Stimulated activated CD4-positive, alpha-beta T cell treated with anti-CD3 and anti-CD28 coated beads, Interleukin-12 subunit alpha, Interleukin-12 subunit beta, amount 100 ng/mL, for 24 hours (primary cell): ENCODE measurements at places on chromosomes 6 and 20.

GRCh38 chr20:62377615-62378178, 9.2 kb upstream of the RPS21 start:
- DNase-seq = no peak

DNA sequence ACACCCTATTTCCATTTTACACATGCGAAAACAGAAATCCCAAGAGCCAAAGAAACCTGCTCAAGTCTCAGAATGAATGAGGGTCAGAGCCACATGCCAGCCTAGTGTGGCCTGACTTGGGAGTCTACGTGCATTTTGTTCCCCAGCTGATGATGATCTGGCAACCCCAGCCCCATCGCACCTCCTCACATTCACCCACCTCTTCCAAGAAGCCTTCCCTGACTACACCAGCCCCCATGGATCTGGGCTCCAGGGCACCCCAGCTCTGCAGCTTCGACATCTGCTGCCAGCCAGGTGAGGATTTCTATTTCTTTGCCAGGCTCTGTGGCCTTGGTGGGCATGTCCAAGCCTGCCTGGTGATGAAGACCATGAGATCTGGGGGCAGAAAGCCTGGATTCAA, 41.0 kb downstream of the ANGPT4 start:
- DNase-seq = no peak

- no peak for DNase-seq
These were observed 33.4 kb upstream of the SCRT2 start for GRCh38 chr20:708956-709355.

GRCh38 chr6:29509239-29509638, 21.5 kb upstream of the MAS1L start:
- DNase-seq = no peak

GRCh38 chr6:117930645-117931044, 23.6 kb downstream of the SLC35F1 start:
- no peak for DNase-seq

DNA sequence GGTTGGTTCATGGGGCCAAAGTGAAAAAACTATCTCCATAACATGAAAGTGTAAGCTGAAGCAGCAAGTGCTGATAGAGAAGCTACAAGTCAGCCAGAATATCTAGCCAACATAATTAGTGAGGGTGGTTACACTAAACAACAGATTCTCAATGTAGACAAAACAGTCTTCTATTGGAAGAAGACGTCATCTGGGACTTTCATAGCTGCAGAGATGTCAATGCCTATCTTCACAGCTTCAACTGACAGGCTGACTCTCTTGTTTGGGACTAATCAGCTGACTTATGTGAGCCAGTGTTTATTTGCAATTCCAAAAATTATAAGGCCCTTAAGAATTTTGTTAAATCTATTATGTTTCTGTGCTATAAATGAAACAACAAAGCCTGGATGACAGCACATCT, 63.2 kb downstream of the GMDS start:
- no peak for DNase-seq

- peak; percentile 85 for DNase-seq
These were observed 35.7 kb upstream of the HLA-E start for GRCh38 chr6:30453508-30454116.

GRCh38 chr6:134938896-134939295, 11.0 kb downstream of the ALDH8A1 start:
- DNase-seq = peak; percentile 51

DNA sequence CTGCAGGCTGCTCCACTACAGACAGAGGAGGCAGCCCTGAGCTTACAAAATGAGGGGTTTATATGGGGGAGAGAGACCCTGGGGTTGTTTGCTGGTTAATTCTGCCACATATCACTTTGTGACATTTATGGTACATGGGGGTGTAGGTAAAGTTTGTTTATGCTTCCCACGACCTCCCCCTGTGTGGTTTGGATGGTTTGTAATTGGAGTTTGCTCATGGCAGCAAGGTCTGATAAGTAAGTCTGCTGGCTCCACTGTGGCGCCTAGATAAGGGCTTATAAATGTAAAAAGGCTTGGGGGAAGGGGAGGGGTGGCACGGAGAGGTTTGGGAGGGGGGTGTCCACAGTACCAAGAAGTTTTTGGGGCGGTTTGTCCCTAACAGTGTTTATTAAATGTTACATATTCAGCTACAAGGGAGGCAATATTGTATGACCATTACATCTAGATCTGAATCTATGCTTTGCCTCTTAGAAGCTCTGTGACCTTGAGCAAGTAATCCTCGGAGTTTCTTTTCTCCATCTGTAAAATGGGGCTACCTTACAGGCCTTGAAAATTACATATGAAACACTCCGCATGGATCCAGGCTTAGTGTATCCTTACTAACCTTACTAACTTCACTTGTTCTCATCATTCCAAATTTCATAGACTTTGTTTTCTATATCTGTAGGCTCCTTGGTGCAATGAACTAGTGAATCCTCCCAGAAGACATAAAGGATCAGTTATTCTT, 204.8 kb upstream of the NOX3 start:
- no peak for DNase-seq

DNA sequence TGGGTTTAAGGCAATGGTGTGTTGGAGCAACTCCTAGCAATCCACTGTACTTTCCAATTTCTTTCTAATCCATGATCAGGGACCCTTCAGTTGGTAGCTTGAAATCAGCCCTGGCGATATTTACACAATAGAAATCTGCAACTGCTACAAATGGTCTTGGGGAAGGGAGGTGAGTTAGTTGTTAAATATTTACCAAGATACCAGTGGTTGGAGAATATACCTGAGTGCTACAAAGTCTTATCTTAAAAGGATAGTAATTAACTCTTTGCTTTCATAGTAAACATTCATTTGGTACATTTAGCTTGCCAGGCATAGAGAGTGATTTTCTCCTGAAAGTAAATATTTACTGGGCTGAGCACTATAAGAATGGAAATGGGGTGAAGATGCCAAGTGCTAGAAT, 568.2 kb downstream of the BCKDHB start:
- DNase-seq = no peak

DNA sequence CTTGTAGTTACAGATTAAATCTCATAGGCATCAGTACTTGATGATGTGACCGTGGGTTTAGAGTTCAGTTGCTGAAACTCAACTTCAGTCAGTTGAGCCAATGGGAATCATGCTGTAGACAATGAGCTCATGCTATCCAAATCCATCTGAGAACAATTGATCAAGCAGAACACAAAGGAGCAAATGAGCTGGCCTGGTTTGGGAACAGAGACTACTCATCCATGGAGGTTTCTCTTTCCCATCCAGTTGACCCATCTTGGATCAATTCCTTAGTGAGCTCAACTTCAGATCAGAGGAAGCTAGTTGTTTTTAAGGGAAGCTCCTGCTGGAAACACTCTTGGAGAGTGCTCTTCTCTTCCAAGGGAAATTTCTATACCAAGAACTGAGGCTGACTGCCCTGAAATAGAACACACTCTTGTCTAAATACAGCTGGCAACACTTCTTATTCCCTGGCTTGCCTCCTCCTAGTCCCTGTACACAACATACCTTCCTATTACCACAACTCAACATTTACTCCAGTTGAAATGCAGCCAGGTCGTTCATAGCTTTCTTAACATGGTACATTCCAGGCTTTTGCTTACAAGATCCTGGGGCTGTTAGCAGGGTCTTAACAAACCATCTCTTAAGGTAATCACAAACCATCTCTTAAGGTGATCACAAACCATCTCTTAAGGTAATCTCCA, 203.9 kb upstream of the PRDM1 start:
- no peak for DNase-seq

- DNase-seq = no peak
These were observed 22.6 kb downstream of the CDH22 start for GRCh38 chr20:46285740-46286139.

- no peak for DNase-seq
These were observed 260.5 kb downstream of the DLL1 start for GRCh38 chr6:170030284-170030815.

DNA sequence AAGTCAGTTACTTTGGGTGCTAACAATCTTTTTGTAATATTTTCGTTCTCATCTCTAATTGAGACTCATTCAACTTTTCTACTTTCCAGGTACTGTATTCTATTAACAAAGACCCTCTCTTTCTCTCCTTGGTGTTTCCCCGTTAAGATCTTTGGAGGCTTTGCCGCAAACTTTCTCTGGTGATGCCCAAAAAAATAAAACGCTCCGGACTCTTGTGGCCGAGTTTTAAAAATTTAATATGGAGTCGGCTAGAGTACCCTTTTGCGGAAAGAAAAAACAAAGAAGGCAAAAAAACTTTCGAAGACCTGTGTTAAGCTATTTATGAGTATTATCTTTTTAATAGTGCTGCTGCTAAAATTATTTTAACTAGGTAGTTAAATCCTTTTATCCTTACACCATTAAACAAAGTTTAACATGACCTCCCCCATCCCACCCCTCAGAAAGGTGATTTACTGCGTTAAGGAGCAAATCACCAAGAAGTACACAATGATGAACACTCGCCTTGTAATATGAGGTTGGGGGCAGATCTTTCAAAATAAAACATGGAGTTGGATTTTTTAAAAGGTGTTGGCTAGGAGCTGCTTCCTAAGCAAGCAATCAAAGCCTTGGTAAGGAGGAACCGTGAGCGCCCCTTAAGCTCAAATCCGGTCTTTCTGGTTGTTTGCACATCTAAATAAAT, 10.0 kb downstream of the SIM1 start:
- no peak for DNase-seq

DNA sequence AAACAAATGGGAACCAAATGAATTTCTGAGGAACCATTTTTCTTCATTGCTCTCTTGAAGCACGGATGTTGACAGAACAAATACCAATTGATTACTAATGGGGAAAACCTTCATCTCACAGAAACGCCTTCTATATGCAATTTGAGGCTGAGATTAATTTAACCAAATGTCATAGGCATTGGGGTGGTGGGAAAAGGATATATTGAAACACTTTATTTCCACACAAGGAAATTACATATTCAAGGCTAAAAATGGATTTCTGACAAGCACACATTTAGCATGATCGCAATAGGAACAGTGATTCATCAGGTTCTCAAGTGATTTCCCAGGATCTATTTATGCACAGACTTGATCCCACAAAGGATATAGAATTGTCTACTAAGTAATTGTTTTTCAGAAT, 88.9 kb downstream of the COL12A1 start:
- DNase-seq = no peak

GRCh38 chr6:75467966-75468365, 25.6 kb downstream of the FILIP1 start:
- DNase-seq = no peak

- DNase-seq = no peak
These were observed 455.7 kb downstream of the CD83 start for GRCh38 chr6:14573267-14573666.

DNA sequence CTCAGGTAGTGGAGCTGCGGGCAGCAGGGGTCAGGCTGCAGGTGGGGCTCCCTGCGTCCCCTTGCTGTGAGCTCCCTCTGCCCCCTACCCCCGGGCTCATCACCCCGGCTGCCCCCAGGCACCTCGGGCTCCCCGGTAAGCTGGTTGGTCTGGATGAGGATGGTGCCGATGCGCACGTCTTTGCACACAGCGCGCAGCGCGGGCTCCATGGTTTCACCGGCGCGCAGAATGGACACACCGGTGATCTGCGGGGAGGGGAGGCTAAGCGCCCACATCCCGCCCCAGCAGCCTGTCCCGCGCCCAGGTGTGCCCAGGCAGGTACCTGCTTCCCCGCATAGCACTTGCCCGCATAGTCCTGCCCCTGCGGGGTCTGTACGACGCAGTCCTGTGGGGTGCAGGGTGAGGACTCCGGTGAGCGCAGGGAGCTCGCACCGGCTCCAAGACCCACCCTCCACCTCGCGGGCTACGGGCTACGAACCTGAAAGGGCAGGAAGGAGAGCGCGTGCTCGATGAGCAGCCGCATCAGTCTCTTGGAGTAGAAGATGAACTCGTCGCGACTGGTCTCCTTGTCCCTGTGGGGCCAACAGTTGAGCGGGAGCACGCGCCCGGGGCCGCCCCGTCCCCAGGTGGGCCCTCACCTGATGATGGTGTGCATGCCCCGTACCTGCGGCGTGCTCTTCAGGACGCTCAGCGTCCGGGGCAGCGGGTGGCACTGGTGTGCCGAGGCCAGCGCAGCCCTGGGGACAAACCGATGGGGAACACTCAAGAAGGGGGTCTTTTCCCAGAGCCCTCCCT, 15.5 kb downstream of the UCKL1 start:
- no peak for DNase-seq

- DNase-seq = no peak
These were observed 2.1 kb upstream of the HIVEP1 start for GRCh38 chr6:12009876-12010634.

DNA sequence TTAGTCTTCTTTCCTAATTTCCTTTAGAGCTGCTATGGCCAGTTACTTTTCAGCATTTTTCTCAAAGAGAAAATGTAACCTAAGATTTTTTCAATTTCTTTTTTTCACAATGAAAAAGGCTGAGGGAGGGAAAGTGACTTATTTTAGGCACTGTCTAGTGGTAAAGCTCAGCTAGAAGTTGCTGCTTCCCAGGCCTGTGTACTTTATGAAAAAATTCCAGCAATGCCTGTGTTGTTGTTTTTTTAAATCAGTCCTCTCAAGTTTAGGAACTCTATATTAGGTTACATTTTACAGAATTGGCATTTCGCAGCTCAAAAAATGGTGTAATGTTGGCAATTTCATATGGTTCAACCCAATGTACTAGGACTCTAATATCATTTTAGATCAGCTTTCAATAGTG, 269.6 kb downstream of the ARID1B start:
- no peak for DNase-seq

DNA sequence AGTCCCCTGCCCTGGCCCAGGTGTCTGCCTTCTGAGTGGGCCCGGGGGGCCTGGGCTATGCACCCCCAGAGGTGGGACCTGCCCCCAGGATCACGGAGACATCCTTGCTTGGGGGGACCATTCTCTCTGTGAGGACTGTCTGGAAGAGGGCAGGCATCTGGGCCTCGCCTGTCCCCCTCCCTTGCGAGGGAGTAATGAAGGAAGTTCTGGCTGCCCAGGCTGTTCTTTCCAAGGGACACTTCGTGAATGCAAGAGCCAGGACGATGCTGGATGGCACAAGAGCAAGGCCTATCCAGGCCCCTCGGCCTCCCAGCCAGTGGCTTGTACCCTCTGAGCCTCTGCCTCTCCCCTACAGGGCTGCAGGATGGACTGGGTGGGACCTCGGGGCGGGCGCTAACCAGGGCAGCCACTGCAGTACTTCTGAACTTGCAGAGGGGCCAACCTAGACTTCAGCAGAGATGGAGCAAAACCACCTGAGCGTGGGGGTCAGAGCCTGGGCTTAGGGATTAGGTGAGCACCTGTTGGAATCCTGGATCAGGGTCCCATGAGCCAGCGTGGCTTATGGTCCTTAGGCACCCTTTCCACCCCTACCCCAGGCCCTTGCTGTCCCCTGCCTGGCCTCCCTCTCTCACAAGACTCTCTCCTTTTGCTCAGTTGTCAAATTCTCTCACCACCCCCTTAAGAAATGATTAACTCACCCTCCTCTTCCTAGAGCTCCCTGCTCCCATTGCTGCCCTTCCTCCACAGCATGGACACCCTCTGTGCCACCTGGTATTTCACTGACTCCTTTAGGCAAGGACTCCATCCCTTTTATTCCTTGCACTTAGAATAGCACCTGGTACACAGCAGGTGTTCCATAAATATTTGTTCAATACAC, 53.2 kb downstream of the CTCFL start:
- DNase-seq = no peak

GRCh38 chr6:170376386-170377043, 70.0 kb downstream of the FAM120B start:
- DNase-seq = no peak

GRCh38 chr20:3738111-3739053, 5.9 kb downstream of the HSPA12B start:
- DNase-seq = no peak

- DNase-seq = no peak
These were observed 120.9 kb upstream of the RPS6KA2 start for GRCh38 chr6:166747644-166748595.

GRCh38 chr6:7121700-7122241, 14.0 kb downstream of the RREB1 start:
- DNase-seq = no peak

- DNase-seq = no peak
These were observed 82.2 kb downstream of the GRM4 start for GRCh38 chr6:34063651-34064050.
